NCI-H2029 treated with DMSO at 0.1 percent for 48 hours (cell line): ENCODE measurements at places on chromosomes 1 and 21.
A peak's percentile ranks its signal among the peaks of the same experiment; 100 is the strongest.

DNA sequence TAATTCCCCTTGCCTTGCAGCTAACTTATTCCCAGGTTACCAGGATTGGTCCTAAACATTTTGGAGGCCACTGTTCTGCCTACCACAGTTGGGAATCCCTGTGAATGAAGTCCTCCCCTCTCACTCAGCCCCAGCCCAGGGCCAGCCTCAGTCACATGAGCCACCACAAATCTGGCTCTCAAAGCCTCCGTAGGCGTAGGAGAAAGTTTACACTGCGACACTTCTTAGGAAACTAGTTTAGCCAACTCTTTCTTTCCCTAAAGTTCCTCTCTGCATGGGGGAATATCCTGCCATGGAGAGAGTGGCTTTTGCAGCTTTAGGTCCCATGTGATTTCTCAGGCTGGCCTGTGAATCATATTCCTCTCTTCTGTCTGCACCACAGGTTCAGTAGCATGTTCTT is 45.7 kb upstream of the ETV3 start:
- DNase-seq, result no peak

GRCh38 chr21:15423676-15424445 is 305.9 kb upstream of the USP25 start:
- no peak for DNase-seq

DNA sequence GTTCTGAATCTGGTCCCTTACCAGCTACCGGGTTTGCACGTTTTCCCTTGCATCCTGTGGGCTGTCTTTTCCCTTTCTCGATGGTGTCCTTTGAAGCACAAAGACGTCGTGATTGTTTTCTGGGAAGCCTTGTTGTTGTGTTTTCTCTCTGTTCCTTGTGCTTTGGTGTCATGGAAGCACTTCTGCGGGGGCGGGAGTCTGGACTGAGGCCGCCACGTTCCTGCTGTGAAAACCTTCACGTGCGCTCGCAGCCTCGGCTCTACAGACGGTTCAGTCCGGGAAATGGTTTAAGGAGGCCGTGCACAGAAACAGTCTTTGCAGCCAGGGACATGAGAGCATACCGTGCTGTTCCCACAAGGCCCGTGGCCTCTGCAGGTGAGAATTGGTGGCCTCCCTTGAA is 68.5 kb downstream of the SKI start:
- no peak for DNase-seq

- no peak for DNase-seq
These were observed 27.6 kb downstream of the SKI start for GRCh38 chr1:2255420-2256369.

DNA sequence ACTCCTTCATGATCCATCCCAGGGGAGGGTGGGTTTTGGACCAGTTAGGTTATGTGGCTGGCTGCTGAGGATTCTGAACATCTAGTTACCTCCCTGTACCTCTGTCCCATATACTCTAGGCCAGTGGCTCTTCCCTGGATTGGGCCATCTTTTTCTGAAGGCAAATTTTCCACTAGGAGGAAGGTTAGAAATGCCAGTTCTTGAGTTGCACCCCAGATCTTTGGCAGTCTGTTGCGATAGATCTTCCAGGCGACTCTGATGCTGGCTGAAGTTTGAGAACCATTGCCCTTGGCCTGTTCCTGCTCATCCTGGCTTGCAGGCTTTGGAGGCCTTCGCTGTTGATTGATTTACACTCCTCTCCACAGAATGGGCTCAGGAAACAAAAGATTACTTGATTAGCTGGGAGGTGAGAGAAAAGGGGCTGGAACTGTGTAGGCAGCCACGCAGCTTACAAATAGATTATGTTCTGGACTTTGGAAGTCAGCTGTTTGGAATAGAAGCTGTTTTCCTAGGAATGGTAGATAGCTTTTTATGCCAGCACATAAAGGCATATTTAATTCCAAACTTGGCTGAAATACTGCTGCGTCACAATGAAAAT is 110.1 kb downstream of the MRPS6 start:
- no peak for DNase-seq

DNA sequence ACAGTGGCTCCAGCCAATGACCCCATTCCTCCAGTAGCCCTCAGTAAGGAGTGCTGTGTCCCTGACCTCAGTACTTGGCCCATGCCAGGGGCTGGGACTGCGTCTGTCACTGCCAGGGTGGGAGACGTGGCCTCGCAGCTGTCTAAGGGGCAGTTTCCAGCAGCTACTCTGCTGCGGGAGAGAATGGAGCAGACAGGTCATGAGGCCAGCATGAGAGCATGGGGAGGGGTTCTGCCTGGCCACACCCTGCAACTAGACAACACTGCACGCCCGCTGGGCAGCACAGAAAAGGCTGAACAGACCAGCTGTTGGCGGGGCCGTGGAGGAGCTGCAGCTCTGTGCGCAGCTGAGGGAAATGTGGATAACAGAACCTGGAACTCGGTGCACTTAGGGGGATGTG is 91.6 kb upstream of the COL6A1 start:
- no peak for DNase-seq

DNA sequence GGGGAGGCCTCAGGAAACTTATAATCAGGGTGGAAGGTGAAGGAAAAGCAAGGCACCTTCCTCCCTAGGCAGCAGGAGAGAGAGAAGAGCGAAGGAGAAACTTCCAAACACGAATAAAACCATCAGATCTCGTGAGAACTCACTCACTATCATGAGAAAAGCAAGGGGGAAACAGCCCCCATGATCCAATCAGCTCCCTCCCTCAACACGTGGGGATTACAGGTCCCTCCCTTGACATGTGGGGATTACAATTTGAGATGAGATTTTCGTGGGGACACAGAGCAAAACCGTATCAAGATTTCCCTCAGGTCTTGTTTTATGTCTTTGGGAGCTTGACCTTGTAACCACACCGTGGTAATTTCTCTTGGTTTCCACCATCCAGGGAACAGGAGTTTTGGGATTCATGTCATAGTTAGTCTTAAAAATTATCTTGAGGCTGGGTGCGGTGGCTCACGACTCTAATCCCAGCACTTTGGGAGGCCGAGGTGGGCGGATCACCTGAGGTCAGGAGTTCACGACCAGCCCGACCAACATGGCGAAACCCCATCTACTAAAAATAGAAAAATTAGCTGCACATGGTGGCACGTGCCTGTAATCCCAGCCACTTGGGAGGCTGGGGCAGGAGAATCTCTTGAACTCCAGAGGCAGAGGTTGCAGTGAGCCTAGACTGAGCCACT is 47.2 kb upstream of the NBPF3 start:
- DNase-seq, result no peak

GRCh38 chr21:38088916-38089762 is 167.7 kb upstream of the KCNJ15 start:
- no peak for DNase-seq

- no peak for DNase-seq
These were observed 52.0 kb downstream of the EYA3 start for GRCh38 chr1:28036431-28036830.

DNA sequence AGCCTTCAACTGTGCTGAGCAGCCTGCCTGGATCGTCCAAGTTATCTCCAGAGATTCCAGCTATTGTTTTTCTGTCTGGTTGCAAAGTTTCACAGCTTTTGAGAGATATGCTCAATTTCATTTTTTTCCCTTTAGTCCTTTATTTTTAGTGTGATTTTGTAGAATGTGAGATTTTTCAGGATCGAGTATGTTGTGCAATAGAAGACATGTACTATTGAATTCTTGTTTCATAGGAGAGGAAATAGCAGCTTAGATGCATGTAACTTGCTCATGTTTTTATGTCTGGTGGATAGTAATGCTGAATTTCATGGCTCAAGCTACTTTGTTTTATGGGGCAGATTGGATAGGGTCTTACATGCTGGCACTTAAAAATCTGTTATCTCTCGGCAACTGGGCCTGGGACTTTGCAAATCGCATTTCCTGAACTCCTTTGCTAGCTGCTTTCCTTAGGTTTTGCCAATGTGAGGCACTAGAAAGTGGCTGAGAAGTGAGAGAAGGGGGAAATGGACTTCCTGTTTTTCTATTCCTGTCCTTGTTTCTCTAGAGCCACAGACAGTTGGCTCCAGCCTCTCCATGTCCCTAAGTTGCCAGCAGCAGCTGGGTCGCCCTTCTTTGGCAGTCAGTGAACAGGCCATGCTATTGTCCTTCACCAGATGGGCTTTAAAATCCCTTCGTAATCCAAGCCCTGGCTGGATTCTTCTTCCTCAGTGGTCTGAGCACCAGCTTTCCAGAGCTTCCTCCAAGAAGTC is 101.4 kb upstream of the PDE4B start:
- no peak for DNase-seq

- DNase-seq, result no peak
These were observed 16.4 kb downstream of the IL12RB2 start for GRCh38 chr1:67324068-67324467.

- DNase-seq, result no peak
These were observed 10.9 kb upstream of the RCAN3 start for GRCh38 chr1:24491577-24492360.

GRCh38 chr1:18114726-18115410 is 7.3 kb downstream of the IGSF21 start:
- no peak for DNase-seq

GRCh38 chr1:100530880-100531487 is 7.0 kb upstream of the GPR88 start:
- no peak for DNase-seq

DNA sequence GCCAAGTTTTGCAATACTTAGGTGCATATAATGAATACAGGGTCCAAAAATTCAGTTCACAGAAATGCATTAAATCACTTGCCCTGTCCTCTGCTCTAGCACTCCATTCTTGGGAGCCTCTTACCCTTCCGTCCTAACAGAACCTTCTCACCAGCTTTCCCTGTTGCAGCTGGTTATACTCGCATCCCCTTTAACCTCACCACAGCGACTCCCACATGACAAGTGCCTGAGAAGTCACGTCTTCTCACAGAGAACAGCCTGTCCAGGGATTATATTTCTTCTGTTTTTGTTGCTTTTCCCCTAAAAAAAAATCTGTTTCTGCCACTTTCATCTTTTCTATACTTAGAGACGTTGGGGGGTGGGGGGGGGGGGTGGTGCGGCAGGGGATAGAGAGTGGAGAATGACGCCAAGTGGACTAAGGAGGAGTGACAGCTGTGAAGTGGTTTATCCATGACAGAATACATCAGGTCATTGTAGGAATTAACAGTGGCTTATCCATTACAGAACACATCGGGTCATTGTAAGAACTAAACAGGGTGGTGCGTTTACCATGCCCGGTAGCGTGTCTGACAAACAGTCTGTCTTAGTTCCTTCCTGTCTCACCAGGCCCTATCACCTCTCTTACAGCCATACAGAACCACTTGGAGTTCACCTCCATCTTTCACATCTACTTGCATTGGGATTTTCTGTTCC is 117.6 kb downstream of the UBE2U start:
- no peak for DNase-seq

DNA sequence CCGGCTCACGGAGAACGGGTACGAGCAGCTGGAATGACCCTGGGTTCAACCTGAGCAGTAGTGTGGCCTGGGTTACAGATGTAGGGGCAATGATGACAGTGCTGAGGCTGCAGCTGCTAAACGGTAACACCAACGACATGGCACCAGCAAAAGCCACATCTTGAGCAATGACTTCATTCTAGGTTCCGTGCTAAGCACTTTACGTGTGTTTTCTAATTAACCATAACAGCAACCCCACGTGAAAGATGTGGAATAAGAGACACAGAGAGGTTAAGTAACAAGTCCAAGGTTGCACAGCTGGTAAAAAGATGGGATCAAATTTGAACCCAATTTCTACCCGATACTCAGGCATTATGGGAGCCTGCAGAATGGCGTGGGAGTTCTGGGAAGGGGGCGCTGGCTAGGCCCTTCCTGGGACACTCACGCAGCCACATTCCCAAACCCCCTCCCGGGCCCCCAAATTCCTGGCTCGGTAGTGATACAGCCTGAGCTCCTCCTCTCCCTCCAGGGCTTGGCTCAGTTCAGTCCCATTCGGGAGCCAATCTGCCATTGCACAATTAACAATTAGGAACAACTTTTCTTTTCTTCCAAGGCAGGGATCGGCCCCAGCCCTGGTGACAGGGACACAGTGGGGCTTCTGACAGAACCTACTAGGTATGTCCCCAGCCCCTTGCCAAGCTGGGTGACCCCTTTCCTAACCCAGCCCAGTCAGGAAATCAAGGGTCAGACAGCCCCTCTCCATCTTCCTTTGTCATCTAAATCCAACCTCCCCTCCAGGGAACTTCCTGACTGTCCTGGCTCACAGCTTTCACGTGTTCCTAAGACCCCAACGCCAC is 23.8 kb upstream of the ECE1 start:
- DNase-seq, result no peak

GRCh38 chr21:18608226-18608625 is 204.6 kb upstream of the TMPRSS15 start:
- no peak for DNase-seq

DNA sequence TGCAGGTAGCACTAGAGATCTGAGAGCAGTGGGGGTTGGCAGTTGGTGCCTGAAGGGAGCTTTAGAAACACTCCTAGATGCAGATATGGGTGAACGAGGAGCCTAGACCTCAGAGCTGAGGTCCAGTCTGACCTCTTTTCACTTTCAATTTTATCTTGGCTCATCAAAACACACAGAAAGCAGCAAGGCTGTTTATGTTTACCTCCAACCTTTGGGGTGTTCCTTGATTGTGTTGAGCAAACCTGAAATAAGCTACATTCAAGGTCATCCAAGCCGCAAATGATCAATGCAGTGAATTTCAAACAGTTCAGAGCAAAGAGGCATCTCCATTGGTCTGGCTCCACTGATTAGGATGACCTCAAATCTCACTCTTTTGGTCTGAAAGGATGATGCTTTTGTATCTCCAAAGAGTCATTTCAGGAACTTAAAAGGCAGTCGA is 1.3 kb downstream of the LY9 start:
- DNase-seq, result no peak

- DNase-seq, result no peak
These were observed 48.2 kb downstream of the HLCS start for GRCh38 chr21:36918291-36918690.

DNA sequence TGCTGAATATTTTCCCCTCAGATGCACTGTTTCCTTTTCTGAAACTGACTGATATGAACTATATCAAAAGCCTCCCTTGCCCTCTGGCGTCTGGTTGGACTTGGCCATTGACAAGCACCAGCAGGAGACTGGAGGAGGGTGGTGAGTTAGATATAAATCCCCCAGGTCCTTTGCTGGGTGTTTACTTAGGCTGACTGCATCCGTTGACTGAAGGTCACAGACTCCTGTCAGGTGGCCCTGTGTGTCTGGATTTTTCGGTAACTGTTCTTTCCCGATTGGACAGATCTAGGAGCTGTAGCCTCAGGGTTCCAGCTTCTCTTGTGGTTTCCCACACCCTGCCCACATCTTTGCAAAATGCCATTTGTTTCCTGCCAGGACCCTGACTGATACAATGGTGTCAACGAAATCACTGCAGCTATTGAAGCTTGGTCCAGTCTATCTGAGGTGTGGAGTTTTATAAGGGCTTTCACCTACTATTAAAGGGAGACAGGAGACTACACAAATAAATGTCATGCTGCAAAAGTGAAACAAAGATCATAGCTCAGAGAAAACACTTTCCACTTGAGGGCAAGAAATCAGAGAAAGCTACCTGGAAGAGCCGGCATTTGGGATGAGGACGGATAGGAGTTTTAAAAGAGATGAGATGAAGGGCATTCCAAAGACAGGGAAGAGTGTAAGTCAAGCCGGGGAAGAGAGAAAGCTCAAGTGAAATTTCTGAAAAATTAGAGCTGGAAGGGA is 1.5 kb upstream of the MAGI3 start:
- no peak for DNase-seq

GRCh38 chr1:43933386-43934100 is at the start of gene ARTN:
Gene ARTN, plus strand, starts transcription at chr1:43933801. Its CDS starts 1,856 bp downstream, at chr1:43935657.
- DNase-seq, result peak; percentile 65
